Natural killer cell (primary cell): ENCODE measurements at places on chromosomes 7 and 10. TPM values are rescaled to one million over a fixed set of nuclear protein-coding genes. Genes with fewer than 3 reads are reported as not detected.

PLCE1 gene
- total RNA-seq, result not detected

SPDYE9 gene
- total RNA-seq, result not detected

C10orf90 gene
- not detected for total RNA-seq

DENND11 gene
- 57.0 TPM for total RNA-seq

MAGI2 gene
- 0.27 TPM for total RNA-seq

GRM3 gene
- not detected for total RNA-seq

RADIL gene
- not detected for total RNA-seq

RAB19 gene
- 2.8 TPM for total RNA-seq

GRCh38 chr10:1736972-1737221 lies 428 bp downstream of the ADARB2 start:
- H3K36me3 ChIP-seq, result no peaks in the 10 kb centered on the region
- H3K4me3 ChIP-seq, result no peak overlapping the region
- no peak for DNase-seq
- peaks cover 15% of the 10 kb centered on the region for H3K4me1 ChIP-seq

- no peak within 1 kb of the TSS for H3K27ac ChIP-seq
- DNase-seq, result no peak
- no peaks in the 10 kb centered on the region for H3K36me3 ChIP-seq
- no peak within 1 kb of the TSS for H3K4me3 ChIP-seq
- H3K4me1 ChIP-seq, result no peaks in the 10 kb centered on the region
These were observed at the start of gene FOXI2 for GRCh38 chr10:127736915-127737562. TSS of gene FOXI2 (plus strand) at chr10:127737185. CDS start at chr10:127737274, 89 bp downstream.

GRCh38 chr7:40490603-40490924 lies 355.8 kb downstream of the SUGCT start:
- no peak overlapping the region for H3K4me3 ChIP-seq
- H3K27ac ChIP-seq, result no peak overlapping the region
- H3K27me3 ChIP-seq, result no peaks in the 10 kb centered on the region
- H3K36me3 ChIP-seq, result no peaks in the 10 kb centered on the region
- H3K4me1 ChIP-seq, result no peaks in the 10 kb centered on the region

DNA sequence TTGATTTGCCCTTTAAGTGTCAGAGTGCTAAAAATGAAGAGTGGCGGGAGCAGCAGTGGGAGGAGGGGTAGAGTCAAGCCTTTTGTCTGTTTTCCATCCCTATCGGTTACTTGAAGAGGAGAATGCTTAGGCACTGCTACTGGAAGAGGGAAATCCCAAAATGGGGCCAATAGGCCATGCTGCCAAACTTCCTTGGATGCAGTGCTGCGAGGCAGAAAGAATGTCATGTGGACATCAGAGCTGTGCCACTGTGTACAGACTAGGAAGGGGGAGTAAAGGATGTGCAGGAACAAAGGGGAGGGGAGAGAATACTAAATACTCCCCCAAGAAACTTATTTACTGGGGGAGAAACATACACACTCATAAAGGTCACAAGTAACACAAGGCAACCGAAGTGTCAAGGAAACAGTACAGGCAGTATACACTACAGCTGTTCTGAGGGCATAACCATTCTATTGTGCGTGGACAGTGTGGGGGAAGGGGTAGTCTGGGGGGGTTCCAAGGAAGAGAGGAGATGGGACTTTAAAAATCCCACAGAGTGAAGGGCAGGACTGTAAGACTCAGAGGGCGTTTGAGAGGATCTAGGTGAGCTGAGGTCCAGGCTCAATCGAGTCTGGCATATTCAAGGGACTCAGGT lies 228.7 kb upstream of the PLXNA4 start:
- H3K36me3 ChIP-seq, result no peaks in the 10 kb centered on the region
- no peaks in the 10 kb centered on the region for H3K27me3 ChIP-seq
- peaks cover 25% of the 10 kb centered on the region for H3K4me1 ChIP-seq

GRCh38 chr7:37987732-37988131 lies 67.3 kb downstream of the EPDR1 start:
- H3K36me3 ChIP-seq, result no peaks in the 10 kb centered on the region
- H3K27ac ChIP-seq, result no peak overlapping the region
- DNase-seq, result no peak
- no peaks in the 10 kb centered on the region for H3K27me3 ChIP-seq

GRCh38 chr7:142804728-142805207 lies 34.0 kb downstream of the PRSS2 start:
- DNase-seq, result peak; percentile 77
- no peak overlapping the region for H3K4me3 ChIP-seq
- H3K4me1 ChIP-seq, result peaks cover 92% of the 10 kb centered on the region
- peak overlapping the region; percentile 98 for H3K27ac ChIP-seq
- peaks cover 39% of the 10 kb centered on the region for H3K36me3 ChIP-seq

- no peaks in the 10 kb centered on the region for H3K36me3 ChIP-seq
- H3K4me3 ChIP-seq, result no peak overlapping the region
- DNase-seq, result no peak
- H3K4me1 ChIP-seq, result no peaks in the 10 kb centered on the region
- no peak overlapping the region for H3K27ac ChIP-seq
These were observed 783.2 kb upstream of the LRRN3 start for GRCh38 chr7:110307776-110308175.
